ENCODE measurements at places on chromosomes 4 and X.

DNA sequence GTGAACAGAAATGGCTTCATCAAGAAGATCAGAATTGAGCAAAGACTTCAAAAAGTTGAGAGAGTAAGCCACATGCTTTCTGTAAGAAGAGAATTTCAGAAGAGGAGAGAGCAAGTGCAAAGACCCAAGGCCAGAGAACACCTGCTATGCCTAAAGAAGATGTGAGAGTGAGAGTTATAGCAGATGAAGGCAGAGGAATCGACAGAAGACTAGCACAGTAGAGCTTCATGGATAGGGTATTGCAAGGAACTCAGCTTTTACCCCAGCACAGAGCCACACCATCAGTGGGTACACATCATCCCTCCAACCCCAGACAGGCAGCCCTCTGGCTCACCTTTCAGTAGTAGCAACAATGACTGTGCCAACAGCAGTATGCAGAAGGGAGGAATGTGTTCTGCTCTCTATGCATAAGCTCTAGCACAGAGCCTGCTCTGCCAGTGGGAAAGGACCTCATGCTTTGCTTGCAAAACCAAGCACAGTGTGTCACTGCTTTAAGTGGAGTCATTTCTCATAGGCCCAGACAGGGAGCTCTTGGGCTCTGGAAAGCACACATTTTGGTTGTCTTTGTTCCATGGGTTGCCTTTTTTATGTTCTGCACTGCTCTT lies 318.6 kb downstream of the NAF1 start:
- no peak for DNase-seq

DNA sequence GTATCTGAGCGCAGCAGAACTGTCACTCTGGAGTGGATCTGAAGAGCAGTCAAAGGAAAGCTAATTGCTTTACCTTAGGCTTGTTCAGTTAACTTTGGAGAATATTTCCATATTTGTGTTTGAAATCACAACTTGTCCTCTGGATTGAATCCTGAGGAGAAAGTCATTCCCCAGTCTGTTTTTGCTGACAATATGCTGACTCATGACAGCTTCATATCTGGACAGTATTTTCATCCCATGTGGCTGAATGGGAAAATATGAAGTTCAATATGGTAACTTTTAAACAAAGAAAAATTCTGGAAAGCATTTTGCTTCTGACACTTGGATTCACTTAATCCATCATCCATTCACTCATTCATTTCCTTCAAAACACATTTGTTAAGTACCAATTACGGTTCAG lies 46.3 kb upstream of the MAGEC3 start:
- DNase-seq = no peak

- DNase-seq = no peak
Observed at GRCh38 chrX:69556060-69557011, 52.2 kb downstream of the NALF2 start.

DNA sequence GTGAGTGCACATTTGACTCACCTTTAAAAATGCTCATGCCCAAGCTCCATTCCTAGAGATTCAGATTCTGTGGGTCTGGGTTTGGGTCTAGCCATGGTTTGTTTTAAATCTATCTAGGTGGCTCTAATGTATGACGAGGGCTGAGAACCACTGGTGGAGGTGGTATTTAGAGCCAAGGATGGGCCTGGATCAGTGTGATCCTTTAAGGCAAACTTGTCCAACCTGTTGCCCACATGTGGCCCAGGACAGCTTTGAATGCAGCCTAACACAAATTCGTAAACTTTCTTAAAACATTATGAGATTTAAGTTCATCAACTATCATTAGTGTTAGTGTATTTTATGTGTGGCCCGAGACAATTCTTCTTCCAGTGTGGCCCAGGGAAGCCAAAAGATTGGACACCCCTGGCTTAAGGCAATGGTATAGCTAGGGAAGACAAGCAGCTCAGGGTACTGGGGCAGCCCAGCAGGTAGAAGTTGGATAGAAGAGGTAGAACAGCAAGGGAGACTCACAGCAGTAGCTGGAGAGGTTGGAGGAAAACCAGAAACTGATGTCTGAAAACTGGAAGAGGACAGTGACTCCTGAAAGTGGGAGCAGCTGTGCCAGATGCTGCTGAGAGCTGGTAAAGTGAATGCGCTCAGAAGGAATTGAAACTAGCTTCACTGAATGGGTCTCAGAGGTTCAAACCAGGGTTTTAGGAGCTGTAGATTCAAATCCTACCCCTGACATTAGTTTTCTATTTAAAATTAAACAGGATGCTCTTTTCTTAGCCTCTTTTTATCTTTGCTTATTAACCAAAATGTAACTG lies 18.2 kb downstream of the ADD1 start:
- DNase-seq = no peak

- DNase-seq = peak; percentile 17
Observed at GRCh38 chrX:40877887-40878286, 142.5 kb upstream of the MED14 start.

DNA sequence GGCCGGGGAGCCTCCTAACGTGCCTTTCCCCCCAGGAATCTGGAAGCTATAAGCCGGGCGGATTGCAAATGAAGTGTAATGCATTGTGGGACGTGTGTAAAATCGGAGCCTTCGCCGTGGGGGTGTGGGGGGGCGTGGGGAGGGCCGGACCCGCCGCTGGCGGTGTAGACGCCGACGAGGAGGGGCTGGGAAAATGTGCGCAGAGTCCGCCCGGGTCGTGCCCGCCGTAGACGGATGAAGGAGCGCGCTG lies 1.3 kb downstream of the STOX2 start:
- no peak for DNase-seq

- DNase-seq = peak; percentile 31
Observed at GRCh38 chr4:156781852-156782251, 189.7 kb downstream of the PDGFC start.

GRCh38 chrX:120625371-120625770 lies 4.5 kb downstream of the C1GALT1C1 start:
- no peak for DNase-seq

GRCh38 chr4:37555322-37555721 lies 130.9 kb downstream of the RELL1 start:
- DNase-seq = no peak

GRCh38 chr4:142156256-142156655 lies 519.9 kb downstream of the IL15 start:
- no peak for DNase-seq

DNA sequence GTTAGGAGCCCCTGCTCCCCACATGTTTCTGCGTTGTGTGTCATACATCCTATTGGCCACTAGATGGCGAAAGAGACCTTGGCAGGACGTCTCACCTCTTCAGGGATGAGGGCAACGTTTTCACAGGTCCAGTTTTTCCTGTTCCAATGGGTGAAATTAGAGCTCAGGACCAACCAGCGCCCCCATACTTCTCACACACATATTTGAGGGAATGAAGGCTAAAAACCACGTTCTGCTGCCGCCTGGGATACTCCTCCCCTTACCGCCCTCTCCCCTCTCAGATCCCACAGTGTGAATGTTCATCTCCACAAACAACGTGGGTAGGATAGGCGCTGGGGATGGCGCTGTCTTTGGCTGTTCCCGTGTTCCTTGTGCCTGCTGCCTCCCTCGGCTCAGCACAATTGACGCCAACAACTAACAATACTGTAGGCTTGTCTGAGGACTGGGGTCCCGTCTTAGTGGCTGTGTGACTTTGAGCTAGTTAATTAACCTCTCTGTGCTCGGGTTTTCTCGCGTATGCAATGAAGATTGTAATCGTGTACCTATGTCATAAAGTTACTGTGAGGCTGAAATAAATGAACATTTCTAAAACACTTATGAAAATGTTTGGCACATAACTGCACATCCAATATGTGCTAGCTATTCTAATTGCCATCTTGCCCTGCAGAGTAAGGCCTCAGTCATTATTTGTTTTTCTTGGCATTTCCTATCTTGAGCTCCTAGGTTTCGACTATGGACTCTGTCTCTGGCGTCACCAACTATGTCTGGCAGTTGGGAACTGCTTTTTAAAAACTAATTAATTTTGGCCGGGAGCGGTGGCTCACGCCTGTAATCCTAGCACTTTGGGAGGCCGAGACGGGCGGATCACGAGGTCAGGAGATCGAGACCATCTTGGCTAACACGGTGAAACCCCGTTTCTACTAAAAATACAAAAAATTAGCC lies 181.3 kb upstream of the STK26 start:
- DNase-seq = peak; percentile 42

GRCh38 chr4:137635601-137636000 lies 103.3 kb upstream of the PCDH18 start:
- DNase-seq = no peak

DNA sequence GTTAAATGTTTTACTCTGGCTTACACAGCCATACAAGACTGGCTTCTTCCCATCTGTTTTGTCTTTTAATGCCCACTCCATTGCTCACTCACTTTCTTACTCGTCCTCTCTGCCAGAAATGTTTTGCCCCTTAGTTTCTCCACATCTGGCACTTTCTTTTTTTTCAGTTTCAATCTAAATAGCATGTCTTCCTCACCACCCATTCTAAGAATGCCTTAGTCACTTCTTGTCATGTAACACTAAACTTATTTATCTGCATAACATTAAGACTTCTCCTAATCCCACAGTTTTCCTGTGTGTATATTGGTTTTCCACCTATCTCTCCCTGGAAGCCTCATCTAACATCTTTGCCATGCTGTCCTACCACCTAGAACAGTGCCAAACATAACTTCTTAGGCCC lies 119.3 kb downstream of the ADAMTS3 start:
- DNase-seq = no peak

DNA sequence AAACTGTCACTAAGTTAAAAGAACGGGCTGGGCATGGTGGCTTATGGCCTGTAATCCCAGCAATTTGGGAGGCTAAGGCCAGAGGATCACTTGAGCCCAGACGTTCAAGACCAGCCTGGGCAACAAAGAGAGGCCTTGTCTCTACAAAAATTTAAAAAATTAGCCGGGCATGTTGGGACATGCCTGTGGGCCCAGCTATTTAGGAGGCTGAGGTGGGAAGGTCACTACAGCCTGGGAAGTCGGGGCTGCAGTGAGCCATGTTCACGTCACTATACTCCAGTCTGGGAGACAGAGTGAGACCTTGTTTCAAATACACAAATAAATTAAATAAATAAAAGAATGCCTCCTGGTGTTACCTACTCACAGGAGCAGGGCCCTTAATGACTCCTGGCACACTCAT lies 69.5 kb downstream of the APBB2 start:
- no peak for DNase-seq

DNA sequence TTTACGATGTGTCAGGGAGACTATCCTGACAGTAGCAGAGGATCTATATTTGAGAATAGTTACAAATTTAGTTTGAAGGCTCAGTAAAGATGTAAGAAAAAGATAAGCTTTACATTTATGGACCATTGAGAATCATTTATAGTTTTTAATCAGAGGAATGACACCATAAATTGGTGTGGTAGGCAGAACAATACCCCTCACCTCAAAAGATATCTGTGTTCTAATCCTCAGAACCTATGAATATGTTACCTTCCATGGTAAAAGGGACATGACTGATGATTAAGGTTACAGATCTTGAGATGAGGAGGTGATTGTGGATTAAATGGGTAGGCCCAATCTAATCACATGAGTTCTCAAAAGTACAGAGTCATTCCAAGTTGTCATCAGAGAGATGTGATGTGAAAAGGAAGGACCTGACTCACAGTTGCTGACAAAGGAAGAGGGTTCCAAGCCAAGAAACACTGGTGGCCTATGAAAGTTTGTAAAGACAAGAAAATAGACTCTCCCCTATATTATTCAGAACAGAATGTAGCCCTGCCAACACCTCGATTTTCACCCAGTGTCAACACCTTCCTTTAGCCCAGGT lies 27.0 kb downstream of the EREG start:
- DNase-seq = no peak

DNA sequence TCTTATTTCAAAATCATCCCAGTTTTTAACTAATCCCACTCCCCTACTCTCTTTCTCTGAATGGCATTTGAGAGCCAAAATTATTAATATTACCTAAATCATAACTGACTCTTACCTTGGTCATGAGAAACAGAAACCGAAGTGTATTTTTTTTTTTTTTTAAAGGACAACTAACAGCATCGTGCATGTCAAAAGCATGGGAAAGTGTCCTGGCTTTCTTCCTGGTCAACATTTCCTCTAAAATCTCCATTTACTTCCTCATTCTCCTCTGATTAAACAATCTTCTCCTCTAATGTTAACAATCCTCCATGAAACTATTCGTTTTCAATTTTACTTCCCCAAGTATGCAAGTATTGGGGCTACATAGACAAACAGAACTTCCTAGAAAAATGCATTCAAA lies 2.1 kb upstream of the STS start:
- DNase-seq = no peak

GRCh38 chrX:155745792-155746191 lies 133.0 kb upstream of the TMLHE start:
- no peak for DNase-seq

DNA sequence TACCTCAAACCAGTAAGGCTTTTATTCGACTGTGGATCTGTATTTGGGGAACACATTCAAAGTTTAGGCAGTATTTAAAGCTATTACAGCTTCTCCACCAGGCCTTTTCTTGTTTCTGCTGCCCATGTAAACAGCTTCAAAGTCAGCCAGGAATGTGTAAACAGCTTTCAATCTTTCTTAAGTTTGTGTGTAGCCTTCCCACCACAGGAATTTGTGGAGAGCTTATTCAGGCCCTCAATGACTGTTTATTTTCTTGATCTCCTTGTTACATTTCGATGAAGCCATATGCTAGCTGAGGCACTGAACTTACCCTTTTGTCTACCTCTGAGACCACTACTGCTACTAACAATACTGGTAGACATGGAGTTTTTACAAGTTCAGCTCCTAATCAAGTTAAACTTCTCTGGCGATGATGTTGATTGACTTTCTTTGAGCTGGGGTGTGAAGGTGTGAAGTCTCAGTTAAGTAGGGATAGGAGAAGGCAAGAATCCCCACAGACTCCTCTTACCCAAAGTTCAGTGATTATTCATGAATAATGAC lies 72.6 kb downstream of the NWD2 start:
- no peak for DNase-seq
